ENCODE measurements at places on chromosomes 12 and 14. TPM values are rescaled to one million over a fixed set of nuclear protein-coding genes. Genes with fewer than 3 reads are reported as not detected.

The PLEKHG7 gene
- total RNA-seq: not detected

DNA sequence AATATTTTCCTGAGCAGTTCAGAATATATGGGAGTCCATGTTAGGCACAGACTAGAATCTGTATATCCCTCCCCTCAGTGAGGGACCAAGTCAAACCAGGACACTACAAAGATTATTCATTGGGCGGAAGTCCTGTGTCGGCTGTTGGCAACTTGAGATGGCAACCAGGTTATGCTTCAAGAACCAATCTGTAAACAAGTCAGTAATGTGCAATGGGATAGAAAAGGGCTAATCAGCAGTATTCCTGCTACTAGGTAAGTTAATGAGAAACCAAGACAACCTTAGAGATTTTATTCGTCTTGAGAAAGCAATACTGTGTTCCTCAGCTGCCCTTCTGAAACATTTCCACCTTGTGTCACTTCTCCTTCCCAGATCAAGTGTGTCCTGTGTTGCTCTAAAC is 26.4 kb downstream of the ARG2 start:
- DNase-seq: no peak

The KLHL33 gene
- total RNA-seq: not detected

The PRPH gene
- not detected for total RNA-seq

The DCP1B gene
- total RNA-seq: 23.3 TPM

The ATP5F1B gene
- 197 TPM for total RNA-seq

The DCTN2 gene
- 116 TPM for total RNA-seq

DNA sequence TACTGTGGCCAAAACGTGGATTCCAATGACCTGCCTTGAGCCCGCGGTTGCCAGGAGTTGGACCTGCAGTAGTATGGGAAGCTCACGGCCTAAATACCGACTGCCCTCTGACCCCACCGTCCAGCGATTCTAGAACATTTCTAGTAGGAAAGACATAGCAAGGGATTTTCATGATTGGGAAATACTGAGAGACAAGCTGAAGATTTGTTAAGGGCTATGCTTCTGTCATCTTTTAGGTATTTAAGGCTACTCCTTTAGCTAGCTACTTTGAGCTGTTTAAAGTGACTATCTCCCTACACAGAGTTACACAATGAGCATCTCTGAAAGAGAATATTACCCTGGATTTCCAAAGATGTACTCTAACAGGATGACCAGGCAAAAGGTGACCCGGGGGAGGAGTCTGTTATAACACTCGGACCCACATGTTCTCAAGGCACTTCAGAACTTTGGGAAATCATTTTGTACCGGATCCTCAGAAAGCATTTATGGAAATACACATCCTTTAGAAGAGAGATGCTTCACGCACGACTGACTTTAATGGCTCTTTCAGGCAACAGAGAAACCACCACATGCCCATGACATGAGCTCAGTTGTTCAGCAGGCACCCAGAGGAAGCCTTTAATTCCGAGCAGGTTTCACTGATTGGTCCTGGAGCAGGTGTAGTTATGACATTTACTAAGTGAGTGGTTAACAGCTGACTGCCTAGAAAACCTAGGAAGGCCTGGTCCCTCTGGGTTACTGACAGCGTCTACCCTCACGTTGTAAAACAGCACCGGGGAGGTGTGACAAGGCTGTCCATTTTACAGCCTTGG is 4.2 kb downstream of the BAG5 start:
- no peak for DNase-seq
